ENCODE measurements at places on chromosomes 6 and 20.
A peak's percentile ranks its signal among the peaks of the same experiment; 100 is the strongest.

GRCh38 chr20:45183084-45183483, 8.4 kb downstream of the PI3 start:
- DNase-seq: no peak

DNA sequence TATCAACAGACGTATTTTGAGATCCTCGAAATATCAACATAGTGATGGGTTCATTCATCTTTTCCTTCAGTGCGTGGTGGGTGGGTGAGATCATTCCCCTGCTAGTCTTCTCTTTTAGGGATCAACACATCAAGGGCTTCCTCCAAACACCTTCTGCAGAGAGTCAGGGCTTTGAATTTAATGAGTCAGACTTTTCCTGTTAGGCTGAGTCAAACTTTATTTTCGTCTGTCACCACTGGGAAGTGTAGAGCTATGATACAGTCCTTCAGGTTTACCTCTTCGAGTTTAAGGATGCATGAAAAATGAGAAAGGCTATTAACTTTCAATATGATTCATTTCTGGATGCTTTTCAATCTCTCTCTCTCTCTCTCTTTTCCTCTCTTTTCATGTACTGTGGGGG, 189.1 kb downstream of the BMP2 start:
- DNase-seq: no peak

DNA sequence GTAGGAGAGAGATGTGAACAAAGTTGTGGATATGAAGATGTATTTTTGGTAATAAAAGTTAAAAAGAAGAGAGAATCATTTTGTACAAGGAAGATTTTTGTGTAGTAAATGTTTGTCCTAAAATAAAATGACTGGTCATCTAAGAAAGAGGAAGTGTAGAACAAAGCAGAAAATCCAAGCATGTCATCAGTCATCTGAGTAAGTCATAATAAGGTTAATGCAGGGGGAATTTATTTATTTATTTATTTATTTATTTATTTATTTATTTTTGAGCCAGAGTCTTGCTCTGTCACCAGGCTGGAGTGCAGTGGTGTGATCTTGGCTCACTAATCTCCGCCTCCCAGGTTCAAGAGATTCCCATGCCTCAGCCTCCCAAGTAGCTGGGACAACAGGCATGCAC, 15.7 kb upstream of the CGA start:
- peak; percentile 8 for DNase-seq

DNA sequence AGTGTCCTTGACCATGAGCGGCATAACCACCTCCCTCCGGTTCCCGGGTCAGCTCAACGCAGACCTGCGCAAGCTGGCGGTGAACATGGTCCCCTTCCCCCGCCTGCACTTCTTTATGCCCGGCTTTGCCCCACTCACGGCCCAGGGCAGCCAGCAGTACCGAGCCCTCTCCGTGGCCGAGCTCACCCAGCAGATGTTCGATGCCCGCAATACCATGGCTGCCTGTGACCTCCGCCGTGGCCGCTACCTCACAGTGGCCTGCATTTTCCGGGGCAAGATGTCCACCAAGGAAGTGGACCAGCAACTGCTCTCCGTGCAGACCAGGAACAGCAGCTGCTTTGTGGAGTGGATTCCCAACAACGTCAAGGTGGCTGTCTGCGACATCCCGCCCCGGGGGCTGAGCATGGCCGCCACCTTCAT, 4.9 kb downstream of the TUBB1 start:
- no peak for DNase-seq

GRCh38 chr6:113433335-113433991, 423.7 kb upstream of the MARCKS start:
- no peak for DNase-seq

DNA sequence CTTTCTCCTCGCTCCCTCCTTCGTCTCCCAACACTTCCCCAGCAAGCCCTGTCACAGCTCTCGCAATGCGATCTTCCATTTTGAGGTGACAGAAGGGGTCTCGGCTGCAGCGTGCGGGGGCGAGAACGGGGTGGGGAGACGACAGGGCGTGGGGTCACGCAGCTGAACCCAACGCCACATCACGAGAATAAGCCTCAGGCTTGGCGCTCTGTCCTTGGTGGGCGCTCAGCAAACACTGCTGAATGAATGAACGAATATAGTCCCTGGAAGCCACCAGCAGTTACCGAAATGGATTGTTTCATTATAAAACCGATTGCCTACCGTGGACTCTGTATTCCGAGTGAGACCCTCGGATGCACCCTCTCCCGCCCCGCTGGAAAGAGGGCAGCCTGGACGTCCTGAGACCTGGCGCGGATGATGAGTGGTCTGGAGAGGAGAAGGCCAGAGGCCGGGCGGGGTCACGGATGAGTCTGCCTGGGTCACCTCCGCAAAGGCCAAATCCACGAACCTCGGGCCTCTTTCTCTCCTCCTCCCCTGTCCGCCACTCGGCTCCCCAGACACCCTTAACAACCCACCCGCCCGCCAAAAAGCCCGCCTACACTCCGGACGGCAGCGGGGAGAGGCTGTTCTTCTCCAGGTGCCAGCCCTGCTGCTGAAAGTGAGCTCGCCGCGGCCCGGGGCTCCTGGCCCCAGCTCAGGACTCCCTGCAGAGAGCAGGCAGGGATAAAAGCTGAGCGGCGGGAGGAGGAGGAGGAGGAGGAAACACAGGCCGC, 3.7 kb downstream of the NRN1 start:
- DNase-seq: no peak

- DNase-seq: no peak
Observed at GRCh38 chr20:60584221-60584620, 626.0 kb downstream of the CDH26 start.

- DNase-seq: no peak
Observed at GRCh38 chr6:13511913-13512717, 24.7 kb upstream of the GFOD1 start.

GRCh38 chr6:43096451-43097097, 20.5 kb downstream of the PTK7 start:
- no peak for DNase-seq

GRCh38 chr6:159720708-159721107, 6.6 kb upstream of the WTAP start:
- DNase-seq: peak; percentile 48

DNA sequence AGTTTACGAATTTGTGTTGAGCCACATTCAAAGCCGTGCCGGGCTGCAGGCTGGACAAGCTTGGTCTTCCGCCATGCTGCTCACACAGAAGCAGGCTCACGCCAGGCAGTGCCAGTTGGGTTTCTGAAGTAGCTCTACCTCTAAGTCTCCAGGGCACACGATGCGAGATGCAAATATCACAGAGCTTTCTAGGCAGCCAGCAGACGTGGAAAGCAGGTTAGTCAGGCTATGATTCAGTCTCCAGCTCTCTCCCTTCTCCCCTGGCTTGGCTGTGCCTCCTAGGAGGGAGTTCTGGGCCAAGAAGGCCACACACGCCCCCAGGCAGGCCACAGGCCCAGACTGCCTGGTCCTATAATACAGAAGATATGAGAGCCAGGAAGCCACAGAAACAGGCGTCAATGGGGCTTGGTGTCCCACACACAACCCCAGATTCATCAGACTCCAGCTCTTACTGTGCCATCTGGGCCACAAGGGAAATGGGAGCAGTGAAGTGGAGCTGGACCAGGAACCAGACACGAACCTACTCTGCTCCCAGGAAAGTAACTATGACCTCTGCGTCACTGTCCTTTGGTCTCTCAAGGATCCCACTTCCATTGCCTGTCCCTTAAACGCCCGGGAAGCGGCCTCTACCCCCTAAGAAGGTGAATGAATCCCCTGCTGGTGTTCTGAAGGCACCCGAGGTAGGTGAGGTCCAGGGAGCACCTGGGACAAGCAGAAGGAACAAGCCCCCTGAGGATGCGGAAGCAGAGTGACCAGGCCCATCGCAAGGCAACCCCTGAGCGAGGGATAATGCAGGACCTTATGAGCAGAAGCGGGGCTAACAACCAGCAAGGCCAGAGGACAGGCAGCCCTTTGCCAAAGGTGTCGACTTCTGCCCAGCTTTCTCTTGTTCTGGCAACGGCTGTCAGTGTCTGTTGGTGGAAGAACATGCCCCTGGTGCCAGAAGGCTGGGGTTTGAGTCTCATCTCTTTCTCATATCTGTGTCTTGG, 61.2 kb downstream of the GFOD1 start:
- no peak for DNase-seq

DNA sequence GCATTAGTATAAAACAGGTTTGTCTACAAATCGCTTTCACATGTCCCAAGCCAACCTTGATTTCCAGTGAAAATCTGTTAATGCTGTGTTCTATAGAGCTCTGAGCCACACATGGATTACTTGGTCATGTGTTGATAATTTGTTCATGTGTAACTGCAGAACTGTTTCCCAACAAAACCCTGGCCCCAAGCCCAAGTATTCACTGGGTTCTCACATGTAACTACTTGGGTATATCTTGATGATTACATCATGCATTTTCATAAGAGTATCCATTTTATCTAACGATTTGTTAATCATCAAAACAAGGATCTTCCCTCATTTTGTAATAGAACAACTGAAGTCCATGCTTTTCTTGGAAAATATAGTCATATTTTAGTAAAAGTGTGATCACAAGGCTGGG, 657.6 kb downstream of the PRKN start:
- DNase-seq: no peak

- no peak for DNase-seq
Observed at GRCh38 chr6:115750946-115751345, 309.7 kb downstream of the FRK start.

- DNase-seq: no peak
Observed at GRCh38 chr6:36566418-36566905, 19.2 kb upstream of the STK38 start.

DNA sequence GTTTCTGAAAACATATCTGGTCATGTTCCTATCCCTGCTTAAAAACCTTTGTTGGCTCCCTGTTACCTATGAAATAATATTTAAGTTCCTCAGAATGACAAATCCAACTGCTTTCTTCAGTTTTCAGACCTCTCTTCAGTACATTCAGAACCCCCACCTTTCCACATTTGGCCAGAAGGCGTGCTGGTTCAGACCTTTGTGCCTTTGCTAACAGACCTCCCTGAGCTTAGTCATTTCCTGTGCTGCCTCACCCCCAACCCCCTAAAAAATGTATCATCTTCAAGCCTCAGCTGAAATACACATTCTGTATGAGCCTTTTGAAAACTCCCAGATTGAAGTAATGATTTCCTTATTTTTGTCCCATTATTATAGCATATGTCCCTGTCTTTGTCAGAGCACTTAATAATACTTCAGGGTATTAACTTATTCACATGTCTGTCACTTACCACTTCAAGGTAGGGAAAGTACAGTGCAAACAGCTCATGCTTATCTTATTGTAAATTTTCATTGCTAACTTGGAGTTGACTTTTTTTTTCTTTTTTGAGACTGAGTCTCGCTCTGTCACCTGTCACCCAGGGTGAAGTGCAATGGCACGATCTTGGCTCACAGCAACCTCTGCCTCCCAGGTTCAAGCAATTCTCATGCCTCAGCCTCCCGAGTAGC, 19.7 kb downstream of the FAM217A start:
- peak; percentile 45 for DNase-seq

GRCh38 chr6:107809966-107810365, 14.1 kb downstream of the SCML4 start:
- DNase-seq: no peak

- DNase-seq: no peak
Observed at GRCh38 chr20:21339499-21339898, 36.4 kb downstream of the XRN2 start.

All from KBM-7 (cell line).